ENCODE measurements at places on chromosomes 16 and 17. TPM values are rescaled to one million over a fixed set of nuclear protein-coding genes. Genes with fewer than 3 reads are reported as not detected.

Gene ARMC7
- total RNA-seq, result 3.1 TPM

Gene EVI2B
- 0.33 TPM for total RNA-seq

Gene TBX6
- total RNA-seq, result 0.33 TPM

Gene GRAPL
- under 0.01 TPM for total RNA-seq

Gene WFIKKN1
- total RNA-seq, result 0.17 TPM

Gene RAMP2
- total RNA-seq, result 0.26 TPM

Gene SSTR5
- not detected for total RNA-seq

Gene SOX8
- under 0.01 TPM for total RNA-seq

Gene SEPTIN12
- not detected for total RNA-seq

Gene TSNAXIP1
- total RNA-seq, result 1.2 TPM

Gene SLC26A11
- total RNA-seq, result 8.2 TPM

Gene KRT32
- total RNA-seq, result under 0.01 TPM

Gene AANAT
- total RNA-seq, result not detected

Gene ALDH3A1
- total RNA-seq, result 0.17 TPM

Gene HSD17B1
- 2.6 TPM for total RNA-seq

Gene MT1M
- total RNA-seq, result 58.8 TPM

Gene CSNK2A2
- 33.4 TPM for total RNA-seq

Gene EVPLL
- total RNA-seq, result not detected

Gene ZSCAN10
- total RNA-seq, result not detected

Gene FLOT2
- total RNA-seq, result 48.9 TPM

Gene ABCA9
- 3.1 TPM for total RNA-seq

Gene KRTAP4-3
- total RNA-seq, result not detected

Gene MXRA7
- 142 TPM for total RNA-seq

Gene DNAI2
- total RNA-seq, result not detected

Gene MYH3
- total RNA-seq, result 0.50 TPM

Gene CD300A
- not detected for total RNA-seq

Gene HOXB3
- total RNA-seq, result 15.7 TPM

Gene MT1G
- 16.4 TPM for total RNA-seq

Gene BCO1
- total RNA-seq, result 0.26 TPM

Gene CACNG1
- total RNA-seq, result not detected

Gene NXPH3
- 0.66 TPM for total RNA-seq

Gene OMG
- 26.8 TPM for total RNA-seq

Gene KRTAP4-5
- not detected for total RNA-seq

Gene SLC9A5
- total RNA-seq, result 1.0 TPM

Gene HS3ST4
- not detected for total RNA-seq

Gene TEKT3
- 0.33 TPM for total RNA-seq

Gene C16orf89
- total RNA-seq, result 5.9 TPM

Gene TBC1D26
- total RNA-seq, result not detected

Gene ZNF771
- total RNA-seq, result 10.5 TPM

Gene MEIOC
- not detected for total RNA-seq

Measured in fibroblast of lung (primary cell).